Activated CD4-positive, alpha-beta T cell treated with anti-CD3 and anti-CD28 coated beads for 36 hours (primary cell): ENCODE measurements at places on chromosomes 7 and 10.
A peak's percentile ranks its signal among the peaks of the same experiment; 100 is the strongest.

- no peak for DNase-seq
These were observed 70.7 kb downstream of the ARHGAP22 start for GRCh38 chr10:48533951-48534720.

GRCh38 chr10:6400331-6400730 is 179.7 kb downstream of the PRKCQ start:
- no peak for DNase-seq

DNA sequence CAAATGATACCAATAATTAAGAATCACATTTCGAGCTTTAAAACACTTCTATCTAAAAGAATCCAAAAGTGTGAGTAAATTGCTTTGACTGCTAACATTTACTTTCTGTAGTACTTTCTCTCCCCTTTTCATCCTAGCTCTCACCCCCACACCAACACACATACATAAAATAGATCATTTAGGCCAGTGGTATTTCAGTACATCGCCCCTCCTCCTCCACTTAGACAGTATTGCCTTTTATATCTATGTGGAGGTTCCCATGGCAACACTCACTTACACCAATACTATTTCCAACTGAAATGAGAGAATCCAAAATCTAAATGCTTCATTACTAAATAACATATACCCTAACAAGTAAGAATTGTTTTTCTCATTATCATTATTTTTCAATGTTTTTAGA is 58.9 kb downstream of the HIBADH start:
- no peak for DNase-seq

DNA sequence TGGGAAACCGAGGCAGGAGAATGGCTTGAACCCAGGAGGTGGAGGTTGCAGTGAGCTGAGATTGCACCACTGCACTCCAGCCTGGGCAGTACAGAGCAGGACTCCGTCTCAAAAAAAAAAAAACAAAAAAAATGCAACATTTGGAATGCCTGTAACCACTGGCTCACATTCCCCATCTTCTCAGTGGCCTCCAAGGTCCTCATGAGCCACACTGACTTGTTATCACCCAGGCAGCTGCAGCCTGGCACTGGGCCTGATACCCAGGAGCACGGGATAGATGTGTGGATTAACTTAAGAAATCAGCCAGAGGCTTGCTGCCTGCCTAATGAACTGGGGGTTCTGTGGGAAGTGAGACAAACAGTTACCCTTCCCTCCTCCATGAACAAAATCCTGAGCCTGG is 23.0 kb downstream of the JCAD start:
- DNase-seq: no peak

- no peak for DNase-seq
These were observed 92.3 kb upstream of the ELMO1 start for GRCh38 chr7:37540917-37541316.

- DNase-seq: no peak
These were observed 92.0 kb upstream of the CALN1 start for GRCh38 chr7:72504061-72504706.

DNA sequence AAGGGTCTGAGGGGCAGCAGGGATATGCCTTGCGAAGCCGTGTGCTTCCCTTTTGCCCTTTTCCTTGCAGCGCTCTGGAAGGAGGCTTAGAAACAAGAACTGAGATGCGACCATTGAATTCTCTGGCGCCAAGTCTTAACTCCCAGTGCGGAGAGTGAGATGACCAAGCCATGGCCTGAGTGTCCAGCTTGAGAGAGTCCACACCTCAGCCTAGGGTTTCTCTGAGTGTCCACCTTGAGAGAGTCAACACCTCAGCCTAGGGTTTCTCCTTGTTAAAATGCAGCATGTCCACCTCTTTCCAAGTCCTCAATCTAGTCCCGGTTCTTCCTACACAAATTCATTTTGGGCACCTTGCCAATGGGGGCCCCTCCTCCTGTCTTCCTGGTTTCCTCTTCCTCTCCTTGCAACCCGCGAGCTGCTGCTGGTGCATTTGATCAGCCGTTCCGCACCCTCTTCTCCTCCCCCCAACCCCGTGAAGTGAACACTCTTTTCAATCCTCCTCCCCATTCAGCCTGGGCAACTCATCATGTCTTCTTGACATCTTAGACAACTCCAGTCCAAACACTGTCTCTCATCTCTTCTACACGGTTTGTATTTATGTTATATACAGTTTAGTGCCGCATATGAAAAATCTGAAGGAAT is 178.2 kb upstream of the PITRM1 start:
- DNase-seq: no peak

DNA sequence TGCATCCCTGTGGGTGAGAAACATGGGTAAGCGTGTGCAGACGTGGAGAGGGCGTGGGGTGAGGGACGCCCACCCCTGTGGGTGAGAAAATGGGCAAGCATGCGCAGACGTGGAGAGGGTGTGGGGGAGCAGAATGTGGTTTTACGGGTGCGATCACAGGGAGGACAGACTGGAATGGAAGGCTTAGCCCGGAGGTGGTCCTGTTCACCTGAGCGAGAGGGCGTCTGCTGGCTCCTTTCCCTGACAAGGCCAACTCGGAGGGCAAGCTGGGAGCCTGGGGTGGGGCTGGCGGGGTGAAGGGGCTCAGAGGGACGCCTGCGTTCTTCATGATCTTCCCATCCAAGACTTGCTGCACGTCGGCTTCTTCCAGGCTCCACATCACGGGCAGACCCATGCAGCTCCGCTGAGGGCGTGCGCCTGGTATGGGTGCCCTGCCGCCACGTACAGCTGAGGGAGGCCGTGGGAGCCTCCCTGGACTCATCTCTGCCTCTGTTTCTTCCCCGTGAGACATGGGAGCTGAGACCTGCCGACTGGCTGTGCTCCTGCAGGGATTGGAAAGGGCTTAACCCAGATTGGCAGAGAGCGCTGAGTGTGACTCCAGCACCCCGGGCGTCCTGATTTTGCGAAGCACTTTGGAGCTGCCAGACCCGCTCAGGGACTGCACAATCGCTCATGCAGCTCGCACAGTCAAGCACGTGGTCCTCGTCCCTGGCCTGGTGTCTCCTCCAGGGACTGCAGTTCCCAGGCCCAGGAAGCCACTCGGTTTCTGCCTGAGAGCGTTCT is 74.3 kb upstream of the SHH start:
- no peak for DNase-seq

- DNase-seq: no peak
These were observed 9.0 kb upstream of the VSIR start for GRCh38 chr10:71782221-71782916.

DNA sequence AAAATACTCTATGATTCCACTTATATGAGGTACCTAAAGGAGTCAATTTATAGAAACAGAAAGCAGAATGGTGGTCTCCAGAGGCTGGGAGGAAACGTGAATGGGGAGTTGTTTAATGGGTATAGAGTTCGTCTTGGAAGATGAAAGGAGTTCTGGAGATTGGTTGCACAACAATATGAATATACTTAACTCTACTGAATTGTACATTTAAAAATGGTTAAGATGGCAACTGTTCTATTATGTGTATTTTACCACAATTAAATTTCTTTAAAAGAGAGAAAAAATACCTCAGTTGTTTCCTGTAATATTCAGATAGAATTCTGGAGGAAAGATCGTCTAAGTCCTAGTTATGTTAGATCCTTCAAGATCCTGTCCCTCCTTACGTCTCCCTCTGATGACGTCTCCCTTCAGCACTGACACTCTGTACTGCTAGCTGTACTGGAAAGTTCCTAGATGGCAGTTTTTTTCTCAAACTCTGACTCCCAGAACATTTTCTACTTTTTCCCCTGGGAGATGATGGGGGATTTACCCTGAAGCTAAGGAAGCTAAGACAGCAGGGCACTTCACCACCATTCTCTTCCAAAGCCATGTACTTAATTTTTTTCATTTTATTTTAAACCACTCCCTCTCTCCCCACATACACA is 53.2 kb upstream of the CAV2 start:
- no peak for DNase-seq

GRCh38 chr7:27128034-27128433 is 2.5 kb downstream of the HOXA4 start:
- no peak for DNase-seq

DNA sequence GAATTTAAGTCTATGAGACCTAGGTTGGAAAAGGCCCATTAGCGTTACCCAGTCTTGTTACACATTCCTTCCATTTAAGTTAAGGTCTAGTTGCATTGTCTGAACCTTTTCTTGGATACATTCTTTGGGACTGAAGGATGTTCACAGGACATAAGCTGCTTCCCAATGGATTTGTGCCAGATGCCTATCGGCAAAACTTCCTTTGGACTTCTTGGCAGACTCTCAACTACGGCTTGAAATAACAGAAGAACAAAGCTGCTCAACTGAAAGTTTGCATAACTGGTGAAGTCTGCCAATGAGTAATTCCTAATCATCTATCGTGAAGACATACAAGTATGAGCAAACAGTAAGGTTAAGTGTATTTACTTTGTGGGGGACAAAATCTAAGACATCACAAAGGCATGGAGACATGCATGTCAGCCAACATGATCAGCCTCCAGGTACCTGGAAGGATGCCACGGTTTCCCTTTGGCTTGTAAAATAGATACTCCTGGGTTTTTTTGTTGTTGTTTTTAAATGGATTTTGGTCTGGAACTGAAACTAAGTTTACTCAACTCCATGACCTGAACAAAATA is 35.4 kb downstream of the MALSU1 start:
- DNase-seq: no peak

- DNase-seq: no peak
These were observed 8.2 kb downstream of the PPIF start for GRCh38 chr10:79355420-79356017.

- peak; percentile 54 for DNase-seq
These were observed 31.8 kb downstream of the GSTO2 start for GRCh38 chr10:104300736-104301292.

DNA sequence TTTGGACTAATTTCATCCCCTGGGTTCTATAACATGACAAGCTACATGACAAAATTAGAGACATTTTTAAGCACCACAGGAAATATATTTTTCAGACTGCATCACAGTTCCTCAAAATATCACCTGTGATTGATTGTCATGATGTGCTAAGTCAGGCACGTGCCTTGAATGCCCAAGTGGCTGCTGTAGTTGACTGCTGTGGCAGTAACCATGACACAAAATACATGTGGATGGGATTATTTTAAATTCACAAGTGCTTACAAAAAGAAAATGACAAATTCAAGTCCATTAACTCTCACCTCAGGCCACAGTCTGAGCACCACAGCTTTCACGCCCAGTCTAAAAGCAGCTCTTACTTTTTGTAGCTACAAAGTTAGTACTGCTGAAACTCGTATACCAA is 45.5 kb downstream of the TNPO3 start:
- peak; percentile 11 for DNase-seq

DNA sequence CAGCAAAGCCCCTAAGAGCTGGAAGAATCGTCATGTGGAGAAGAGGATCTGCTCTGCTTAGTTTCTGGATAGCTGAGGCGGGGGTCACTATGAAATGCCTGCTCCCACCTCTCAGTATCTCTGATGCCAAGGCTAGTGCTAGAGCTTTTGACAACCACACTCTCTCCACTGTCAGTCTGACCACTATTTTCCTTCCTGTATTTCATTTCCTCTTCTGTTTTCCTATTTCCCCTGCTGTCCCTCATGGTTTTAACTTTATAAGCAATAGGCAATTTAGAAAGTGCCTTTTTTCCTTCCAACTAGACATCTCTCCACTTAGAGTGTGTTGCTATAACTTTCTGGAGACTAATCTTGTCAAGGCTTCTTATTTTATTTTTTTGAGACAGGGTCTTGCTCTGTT is 23.6 kb downstream of the C7orf57 start:
- no peak for DNase-seq

- no peak for DNase-seq
These were observed 9.4 kb upstream of the MNX1 start for GRCh38 chr7:157019718-157020451.

DNA sequence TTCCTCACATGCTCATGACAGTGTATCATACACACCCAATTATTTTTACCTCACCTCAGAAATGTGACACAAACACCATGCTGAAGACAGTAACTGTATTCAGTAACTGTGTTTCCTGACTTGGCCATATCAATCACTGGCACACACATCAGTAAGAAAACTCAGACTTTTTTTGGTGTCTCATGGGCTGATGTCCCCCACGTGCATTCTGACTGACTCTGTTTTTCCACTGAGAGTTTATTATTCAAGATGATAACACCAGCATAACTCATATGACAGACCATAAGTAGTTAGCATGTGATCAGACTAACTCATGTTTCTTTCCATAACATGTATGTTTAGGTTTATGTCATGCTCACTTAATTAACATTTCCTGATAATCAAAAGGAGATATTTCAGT is 124.8 kb downstream of the CD36 start:
- no peak for DNase-seq

DNA sequence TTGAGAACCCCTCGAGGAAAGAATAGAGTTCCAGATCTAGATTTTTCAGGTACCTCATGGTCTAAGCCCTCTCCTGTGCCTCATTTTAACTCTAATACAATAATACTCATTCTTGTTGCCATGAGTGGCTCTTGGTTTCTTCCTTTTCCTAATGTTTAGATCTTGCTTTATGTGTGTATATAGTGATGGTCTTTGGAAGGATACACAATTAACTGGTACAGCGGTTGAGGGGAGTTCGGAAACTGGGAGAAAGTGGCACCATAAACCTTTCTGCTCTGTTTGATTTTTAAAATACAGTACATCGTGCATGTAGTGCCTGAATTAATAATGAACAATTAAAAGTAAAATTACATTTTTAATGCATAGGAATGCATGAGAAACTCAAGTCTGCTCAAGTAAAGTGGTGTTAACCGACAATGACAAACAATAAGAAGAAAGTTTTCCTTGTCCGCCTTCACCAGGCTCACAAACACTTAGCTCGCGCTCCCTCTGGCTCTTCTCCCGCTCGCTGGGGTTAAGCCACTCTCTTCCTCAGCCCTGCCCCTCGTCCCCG is 386 bp upstream of the EIF4EBP2 start:
- no peak for DNase-seq

DNA sequence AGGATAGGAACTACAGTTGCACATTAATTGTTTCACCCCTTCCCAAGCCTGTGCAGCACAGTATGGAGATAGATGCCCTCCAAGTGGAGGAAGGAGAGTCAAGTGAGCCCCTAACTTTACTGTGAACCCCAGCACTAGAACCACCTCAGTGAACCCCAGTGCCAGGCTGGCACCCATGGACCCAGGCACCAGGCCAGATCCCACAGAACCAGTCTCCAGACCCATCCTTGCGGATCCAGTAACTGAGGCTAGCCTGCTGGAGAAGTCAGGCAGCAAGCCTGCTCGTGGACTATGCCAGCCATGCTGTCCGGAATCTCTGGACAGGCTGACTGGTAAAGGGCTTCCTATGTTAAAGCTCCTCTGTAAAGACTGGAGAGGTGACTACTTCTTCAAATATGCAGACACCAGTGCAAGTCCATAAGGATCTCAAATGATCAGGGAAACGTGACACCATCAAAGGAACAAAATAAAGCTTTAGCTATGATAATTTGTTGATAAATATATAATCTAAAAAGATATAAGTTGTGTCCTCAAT is 27.7 kb downstream of the SHOC2 start:
- no peak for DNase-seq

- no peak for DNase-seq
These were observed 3.6 kb upstream of the TBX20 start for GRCh38 chr7:35257251-35258124.

DNA sequence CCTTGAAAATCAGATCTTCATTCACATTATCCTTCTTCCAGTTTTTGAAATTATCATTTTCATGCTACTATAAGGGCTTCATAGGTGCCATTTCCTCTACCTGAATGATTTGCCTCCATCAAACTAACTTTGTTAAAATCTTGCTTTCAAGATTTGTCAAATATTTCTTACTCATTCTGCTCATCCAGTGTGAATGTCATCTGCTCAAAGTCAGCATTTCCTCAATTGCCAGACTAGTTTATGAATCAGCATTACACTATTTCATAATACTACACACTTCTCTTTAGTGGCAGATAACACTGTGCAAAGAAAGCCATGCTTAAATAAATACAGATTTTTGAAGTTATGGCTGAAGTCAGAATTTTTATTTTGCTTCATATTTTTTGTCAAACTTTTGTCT is 21.3 kb upstream of the LIPF start:
- DNase-seq: no peak
